ENCODE measurements at places on chromosomes 6 and 20.

GRCh38 chr6:167711768-167712730 lies 114.7 kb upstream of the AFDN start:
- DNase-seq, result no peak

DNA sequence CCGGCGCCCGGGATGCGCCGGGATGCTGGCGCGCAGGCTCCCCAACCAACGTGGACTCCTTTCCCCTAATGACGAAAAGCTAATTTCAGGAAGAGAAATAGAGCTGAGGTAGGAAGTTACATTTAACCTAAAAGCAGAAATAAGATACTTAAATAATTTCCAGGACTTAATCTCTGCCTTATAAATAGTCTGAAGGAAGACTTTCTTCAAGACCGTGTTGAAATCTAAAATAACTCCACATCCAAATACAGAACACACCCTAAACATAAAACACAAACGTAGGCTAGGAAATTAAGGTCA lies 1.3 kb downstream of the ASF1A start:
- DNase-seq, result no peak

DNA sequence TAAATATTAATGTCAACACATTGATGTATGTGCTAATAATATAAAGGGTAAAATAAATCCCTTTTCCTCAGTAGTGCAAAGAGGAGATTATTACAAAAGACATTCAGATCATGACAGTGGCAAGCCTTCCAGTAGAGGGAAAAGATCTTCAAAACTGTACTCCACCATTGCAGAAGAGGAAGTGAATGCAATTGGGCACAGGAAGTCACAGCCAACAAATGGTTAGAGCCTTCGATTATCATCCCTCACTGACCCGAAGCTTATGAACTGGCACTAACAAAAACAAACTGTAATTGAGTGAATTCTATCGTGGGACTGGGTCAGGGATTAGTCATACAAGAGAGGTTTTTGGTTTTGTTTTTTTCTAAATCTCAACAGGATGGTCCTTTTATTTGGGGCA lies 39.3 kb upstream of the SCGN start:
- DNase-seq, result no peak

DNA sequence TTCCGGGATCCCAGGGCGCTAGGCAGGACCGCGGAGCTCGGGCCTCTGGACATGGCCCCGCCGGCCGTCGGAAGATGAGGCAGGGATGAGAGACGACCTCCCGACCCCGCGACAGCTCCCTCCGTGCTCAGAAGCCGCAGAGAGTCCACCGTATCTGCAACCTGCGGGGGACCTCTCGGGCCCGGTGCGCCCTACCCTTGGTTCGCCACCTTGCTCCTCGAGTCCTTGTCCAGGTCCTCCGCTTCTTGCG lies 301 bp downstream of the PPP1R3D start:
- no peak for DNase-seq

DNA sequence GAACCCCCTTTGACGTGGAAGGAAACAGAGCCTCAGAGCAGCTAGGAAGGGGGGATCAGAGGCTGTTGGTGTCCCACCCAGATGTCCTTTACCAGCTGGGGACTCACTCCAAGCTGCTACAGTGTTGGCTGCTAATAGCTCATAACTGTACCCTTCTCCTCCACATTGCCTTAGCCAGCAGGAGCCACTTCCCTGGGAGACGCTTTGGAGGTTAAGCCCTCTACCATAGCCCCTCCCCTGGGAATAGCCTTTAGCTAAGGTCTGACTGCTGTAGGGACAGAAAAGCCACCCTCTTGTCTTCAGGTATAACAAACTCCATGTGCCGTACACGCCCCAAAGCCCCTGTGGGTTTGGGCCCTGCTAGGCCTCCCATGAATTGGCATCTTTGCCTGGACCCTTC lies 238.6 kb downstream of the LRFN2 start:
- DNase-seq, result no peak

- DNase-seq, result peak; percentile 89
These were observed 677 bp downstream of the NEURL2 start for GRCh38 chr20:45890077-45890984.

DNA sequence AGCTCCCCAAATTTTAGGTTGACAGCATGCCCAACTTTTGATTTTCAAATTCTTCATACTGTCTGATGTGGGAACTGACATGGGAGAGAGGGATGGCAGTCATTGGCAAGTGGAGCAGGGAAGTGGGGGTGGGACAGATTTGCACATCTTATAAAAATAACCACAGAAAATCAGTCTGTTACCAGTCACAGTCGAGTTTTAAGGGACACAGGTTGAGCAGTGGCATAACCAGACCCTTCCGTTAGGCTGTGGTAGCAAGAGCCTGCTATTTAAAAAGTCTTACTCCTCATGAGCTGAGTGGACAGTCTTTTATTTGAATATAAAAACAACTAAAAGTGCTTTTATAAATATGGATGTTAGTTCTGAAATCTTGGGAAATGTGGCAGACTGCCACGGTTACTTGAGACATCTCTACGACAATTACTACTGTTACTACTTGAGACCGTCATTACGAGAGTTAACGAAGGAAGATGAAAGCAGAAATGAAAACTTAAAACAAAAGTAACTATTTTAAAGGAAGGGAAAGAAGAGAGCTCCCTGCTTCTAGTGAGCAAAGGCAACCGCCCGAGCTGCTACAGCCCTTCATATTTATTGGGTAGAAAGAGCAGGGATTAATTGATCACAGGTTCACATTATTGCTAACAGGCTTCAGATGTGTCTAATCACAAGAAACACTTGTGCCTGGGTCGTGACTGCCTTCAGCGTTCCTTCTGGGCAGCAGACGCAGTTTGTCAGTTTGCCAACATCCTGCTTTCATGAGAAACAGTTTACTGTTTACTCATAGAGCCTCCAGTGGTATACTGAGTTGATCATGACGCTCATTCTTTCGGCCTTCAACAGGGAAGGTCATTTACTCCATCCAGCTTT lies 71.3 kb downstream of the EFHC1 start:
- no peak for DNase-seq

- no peak for DNase-seq
These were observed 225.9 kb downstream of the NKAIN2 start for GRCh38 chr6:124029567-124029966.

GRCh38 chr6:137416376-137417109 lies 77.7 kb downstream of the OLIG3 start:
- DNase-seq, result no peak

DNA sequence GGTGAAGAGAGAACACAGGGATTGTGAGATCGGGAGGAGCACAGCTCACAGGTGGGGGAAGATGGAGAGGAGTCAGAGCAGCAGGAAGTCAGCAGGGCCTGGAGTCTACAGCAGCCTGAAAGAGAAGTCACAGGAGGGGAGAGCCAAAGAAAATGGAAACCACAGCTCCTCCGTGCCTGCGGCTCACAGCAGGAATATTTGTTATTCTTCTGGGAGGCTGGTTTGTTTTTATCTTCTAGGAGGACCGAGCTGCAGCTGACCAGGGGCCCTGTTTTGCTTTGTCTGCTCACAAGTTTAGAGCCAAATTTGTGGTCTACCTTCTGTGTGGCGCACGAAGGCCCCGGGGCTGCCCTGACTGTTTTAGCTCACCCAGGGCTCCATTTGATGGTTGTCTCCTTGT lies 81.8 kb downstream of the CLIC5 start:
- no peak for DNase-seq

DNA sequence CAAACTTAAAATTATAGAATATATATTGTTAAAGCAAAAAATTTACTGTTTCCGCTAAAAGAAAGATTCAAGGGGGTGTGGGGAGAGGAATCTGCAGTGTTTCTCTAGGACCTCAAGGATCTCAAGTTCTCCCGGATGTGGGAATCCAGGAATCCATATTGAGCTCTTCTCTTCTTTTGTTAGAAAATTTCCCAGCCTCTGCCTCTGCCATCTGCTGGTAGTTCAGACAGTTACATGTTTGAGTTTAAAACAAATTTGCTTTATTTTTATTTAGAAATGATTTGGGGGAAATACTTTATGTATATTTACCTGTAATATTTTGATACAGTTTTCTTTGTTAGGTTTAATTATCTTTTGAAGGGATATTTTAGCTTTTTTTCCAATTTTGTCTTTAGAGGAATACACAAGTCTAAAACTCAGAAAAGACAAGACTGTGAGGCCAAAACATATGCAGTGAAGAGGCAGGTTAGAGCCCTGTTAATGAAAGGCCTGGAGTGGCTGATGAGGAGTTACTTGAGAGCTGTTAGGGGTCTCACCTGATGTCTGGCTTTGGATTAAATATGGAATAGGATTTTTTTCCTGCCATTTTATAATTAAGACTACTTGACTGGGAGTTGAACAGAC lies 268.8 kb downstream of the ARID1B start:
- DNase-seq, result no peak

- DNase-seq, result no peak
These were observed 864 bp upstream of the PKIG start for GRCh38 chr20:44581515-44581914.

GRCh38 chr6:6678811-6679210 lies 90.3 kb downstream of the LY86 start:
- no peak for DNase-seq

All from RWPE2 (cell line).